ENCODE measurements at places on chromosomes 7 and 10.

DNA sequence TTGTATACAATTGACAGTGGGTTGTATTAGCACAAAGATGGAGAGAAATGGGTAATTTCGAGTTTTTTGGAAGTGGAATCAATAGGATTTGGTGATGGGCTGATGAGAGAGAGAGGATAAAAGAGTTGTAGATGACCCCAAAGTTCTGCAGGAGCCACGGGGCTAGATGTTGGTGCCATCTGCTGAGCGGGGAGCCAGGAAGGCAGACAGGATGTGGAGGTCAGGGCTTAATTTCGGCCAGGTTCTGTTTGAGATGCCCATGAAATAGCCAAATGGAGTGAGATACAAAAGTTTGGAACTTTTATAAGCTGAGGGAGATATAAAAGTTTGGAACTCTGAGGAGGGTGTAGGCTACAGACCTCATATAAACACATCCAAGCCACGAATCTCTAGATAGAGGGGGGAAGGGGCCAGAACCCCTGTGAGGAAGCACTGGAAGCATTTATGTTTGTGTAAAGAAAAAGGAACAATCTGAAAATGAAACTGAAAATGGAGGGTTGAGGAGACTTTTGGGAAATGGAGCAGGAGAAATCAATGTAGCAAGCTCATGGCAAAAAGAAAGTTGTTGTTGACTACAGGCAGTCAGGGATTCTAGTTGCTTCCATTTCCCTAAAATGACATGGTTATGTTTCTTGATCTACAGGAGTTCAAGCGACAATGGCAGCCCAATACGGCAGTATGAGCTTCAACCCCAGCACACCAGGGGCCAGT is 2.2 kb downstream of the GIMAP4 start:
- DNase-seq, result no peak

- no peak for DNase-seq
These were observed 278.1 kb upstream of the TMEM229A start for GRCh38 chr7:124310934-124311390.

DNA sequence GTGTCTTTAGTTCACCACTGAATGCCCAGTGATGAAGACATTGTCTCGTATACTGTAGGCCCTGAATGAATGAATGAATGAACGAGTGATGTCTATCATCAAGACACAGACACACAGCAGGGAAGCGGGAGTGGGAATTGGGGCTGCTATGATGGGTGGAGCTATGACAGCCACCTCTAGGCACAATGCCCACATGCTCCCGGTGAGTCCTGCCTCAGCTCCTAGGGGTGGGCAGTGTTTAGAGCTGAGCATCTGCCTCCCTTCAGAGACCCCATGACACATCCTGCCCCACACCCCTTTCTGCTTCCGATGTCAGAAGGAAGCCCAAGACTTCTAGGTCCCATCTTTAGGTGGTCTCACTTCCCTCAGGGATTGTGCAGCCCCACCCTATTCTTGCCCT is 714.1 kb downstream of the PARD3 start:
- DNase-seq, result no peak

DNA sequence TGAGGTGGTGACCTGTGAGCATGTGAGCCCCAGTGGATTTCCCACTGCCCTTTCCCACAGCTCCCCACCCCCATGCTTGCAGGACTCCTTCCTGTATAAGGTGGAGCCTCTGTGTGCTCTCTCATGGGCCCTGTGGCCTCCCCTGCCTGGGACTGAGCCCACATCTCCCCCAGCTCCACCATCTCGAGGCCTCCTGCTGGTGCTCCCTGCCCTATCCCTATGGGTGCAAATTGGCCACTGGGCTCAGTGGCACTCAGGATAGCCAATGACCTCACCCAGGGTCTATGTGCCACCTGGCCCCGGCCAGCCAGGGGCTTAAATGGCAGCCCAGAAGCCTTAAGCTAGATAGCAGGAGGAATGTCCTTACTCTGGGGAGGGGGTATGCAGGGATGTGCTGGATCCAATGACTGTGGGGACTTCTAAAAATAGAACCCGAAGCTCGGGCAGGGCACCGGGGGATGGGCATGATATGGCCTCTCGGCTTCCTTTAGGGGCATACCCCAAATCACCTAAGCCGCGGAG is 2.0 kb downstream of the LDB3 start:
- no peak for DNase-seq

GRCh38 chr7:15345216-15345615 is 216.6 kb downstream of the AGMO start:
- DNase-seq, result no peak

GRCh38 chr7:44058759-44059218 is 6.6 kb downstream of the PGAM2 start:
- DNase-seq, result no peak

GRCh38 chr7:117129521-117129955 is 176.2 kb downstream of the ST7 start:
- DNase-seq, result no peak

GRCh38 chr10:124072106-124072505 is 21.3 kb downstream of the CHST15 start:
- no peak for DNase-seq

DNA sequence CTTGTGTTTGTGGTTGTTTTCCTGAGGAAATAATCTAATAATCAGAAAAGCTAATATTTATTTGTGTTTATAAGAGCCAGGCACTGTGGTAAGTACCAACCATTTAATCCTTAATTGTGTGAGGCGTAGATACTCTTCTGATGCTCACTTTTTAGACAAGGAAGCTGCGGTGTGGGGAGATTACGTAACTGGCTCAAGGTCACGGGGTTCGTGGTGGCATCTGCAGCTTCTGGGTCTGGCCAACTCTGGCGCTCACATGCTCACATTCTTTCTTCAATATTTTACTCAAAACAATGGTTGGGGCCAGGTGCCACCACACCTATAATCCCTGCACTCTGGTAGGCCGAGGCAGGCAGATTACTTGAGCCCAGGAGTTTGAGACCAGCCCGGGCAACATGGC is 77.6 kb downstream of the RALA start:
- DNase-seq, result no peak

DNA sequence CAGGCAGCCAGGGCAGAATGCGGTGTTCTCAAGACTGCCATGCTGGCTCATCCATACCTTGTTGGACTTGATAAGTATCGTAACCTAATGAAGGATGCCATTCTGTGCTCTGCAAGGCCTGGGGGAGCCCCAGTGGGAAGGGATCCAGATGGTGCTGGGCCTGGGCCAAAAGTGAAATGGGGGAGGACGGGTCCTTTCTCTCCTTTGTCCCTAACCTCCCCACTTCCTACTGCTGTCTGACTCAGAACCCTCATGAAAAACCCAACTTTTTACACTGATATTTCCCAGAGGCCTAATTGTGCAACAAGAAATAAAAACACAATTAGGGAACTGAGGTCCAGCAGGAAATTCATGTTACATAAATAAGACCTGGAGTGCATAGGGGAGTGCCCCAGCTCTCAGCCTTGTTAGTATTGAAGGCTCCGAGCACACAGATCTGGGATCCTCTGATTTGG is 193.7 kb upstream of the SVIL start:
- no peak for DNase-seq

DNA sequence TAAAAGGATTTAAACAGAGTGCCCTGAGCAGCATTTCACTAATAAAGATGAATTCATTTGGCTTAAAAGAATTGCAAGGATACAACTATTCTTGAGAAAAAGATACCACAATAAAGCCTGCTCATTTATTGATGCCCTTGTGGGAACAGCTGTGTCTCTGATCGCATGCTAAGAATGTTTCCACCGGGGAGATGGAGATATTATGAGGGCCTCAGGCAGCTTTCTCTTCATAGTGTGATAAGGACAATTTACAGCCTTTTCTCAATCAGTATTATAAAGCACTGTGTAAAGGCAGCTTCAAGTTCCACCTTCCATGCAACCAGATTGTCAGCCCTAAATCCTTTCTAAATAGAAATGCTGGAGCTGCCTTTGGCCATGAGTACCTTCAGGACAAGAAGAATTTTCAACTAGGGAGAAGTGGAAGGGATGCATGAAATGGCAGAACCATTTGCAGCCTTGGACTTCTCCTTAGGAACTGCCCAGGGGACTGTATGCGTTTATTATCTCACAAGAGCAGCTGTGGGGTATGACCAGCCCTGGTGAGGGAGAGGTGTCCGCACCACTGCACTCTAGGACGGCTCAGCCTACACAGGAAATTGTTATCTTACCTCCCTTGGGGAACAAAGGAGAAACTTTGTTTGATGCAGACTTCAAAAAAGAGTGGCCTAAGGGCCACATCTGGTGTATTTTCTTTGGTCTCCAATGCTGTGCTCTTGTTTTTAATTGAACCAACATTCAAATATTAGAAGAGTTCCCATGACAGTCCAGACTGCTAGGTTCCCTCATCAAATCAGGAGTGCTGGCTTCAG is 116.9 kb upstream of the PCGF5 start:
- peak; percentile 11 for DNase-seq

DNA sequence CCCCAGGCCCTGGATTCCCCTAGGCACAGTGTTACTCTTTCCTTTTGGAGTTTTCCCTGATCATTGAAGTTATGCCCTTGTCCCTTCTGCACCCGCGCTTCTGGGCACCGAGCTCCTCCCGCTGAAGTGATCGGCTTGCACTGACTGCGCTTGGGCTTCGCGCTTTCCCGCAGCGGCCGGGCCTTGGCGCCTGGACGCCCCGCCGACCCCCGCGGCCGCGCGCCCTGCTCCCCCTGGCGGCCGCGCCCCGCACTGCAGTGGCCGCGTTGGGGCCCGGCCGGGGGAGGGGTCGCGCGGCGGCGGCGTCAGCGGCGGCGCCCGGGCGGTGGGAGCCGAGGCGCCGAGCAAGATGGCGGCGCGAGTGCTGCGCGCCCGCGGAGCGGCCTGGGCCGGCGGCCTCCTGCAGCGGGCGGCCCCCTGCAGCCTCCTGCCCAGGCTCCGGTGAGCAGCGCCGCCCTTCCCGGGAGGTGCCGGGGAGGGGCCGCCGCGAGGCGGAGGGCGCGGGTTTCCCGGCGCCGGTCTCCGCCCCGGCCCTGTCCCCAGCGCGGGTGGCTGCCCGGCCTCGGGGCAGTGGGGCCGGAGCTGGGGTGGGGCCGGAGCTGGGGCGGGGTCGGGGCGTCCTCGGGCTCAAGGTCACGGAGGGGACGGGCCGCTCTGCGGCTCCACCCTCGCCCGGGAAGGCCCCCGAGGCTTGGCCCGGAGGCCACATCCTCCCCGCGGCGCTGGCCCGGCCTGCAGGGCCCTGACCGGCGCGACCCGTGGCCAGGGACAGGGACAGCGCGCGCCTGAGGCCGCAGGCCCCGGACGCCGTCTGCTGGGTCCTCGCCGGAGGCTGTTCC is at the start of gene NIPSNAP2:
TSS of gene NIPSNAP2 (plus strand) at position 325 of the 839 bp plus-strand sequence. CDS start at position 350, 25 bp downstream.
- DNase-seq, result peak; percentile 69

- no peak for DNase-seq
These were observed 2.0 kb downstream of the NDUFB2 start for GRCh38 chr7:140698477-140698876.

DNA sequence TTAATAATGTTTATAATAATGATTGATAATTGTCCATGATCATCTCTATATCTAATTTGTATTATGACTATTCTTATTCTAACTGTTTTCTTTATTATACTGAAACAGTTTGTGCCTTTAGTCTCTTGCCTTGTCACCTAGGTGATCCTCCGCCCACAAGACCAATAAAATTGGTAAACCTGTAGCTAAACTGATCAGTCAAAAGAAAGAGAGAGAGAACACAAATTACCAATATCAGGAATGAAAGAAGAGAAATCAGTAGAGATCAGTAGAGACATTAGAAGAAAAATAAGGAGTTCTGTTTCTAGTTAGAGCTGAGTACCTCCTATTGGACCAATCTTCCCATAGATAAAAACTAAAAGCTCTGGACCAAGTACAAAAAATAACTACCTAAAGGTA is 6.1 kb upstream of the COA1 start:
- no peak for DNase-seq

GRCh38 chr7:141928845-141929195 is 12.6 kb downstream of the OR9A4 start:
- DNase-seq, result no peak

- DNase-seq, result no peak
These were observed 168.1 kb downstream of the ARID5B start for GRCh38 chr10:62069452-62070178.

- DNase-seq, result no peak
These were observed 59.5 kb upstream of the C1QL3 start for GRCh38 chr10:16581202-16581601.

GRCh38 chr7:116699722-116700120 is 27.7 kb downstream of the MET start:
- DNase-seq, result no peak

- DNase-seq, result no peak
These were observed 215.3 kb downstream of the DGKB start for GRCh38 chr7:14687241-14687640.

DNA sequence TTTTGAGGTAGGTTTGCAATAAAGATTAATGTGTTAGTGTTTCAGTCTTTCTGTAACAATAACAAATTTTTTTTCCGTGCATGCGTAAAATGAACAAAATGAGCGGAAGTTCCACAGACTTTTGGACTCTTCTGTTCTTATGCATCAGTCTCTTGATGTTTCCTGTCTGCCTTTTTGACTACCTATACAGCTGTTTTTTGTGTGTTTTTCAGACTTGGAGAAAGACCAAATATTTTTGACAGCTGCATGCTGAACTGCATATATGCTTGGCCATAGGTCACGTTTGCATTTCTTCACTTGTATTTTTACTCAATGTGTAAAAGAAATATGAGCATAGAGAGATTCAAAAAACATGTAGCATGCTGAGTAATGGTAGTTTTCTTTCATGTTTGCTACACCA is 119.3 kb downstream of the BBS9 start:
- no peak for DNase-seq

DNA sequence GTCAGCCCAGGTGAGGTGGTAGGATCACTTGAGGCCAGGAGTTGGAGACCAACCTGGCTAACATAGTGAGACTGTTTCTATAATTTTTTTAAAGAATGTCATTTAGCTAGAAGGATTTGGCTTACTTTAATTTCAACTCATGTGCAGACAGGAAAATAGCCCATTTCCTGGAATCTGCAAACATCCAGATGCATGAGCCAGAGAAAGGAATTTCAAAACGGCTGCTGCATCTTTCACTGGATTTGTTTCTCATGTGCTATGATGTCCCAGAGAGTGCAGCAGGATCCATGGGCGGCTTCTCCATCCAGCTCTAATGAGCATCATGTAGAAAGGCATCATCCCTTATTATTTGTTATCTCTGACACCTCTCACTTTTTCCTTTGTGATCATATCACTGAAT is 149.3 kb downstream of the GALNT17 start:
- DNase-seq, result no peak

DNA sequence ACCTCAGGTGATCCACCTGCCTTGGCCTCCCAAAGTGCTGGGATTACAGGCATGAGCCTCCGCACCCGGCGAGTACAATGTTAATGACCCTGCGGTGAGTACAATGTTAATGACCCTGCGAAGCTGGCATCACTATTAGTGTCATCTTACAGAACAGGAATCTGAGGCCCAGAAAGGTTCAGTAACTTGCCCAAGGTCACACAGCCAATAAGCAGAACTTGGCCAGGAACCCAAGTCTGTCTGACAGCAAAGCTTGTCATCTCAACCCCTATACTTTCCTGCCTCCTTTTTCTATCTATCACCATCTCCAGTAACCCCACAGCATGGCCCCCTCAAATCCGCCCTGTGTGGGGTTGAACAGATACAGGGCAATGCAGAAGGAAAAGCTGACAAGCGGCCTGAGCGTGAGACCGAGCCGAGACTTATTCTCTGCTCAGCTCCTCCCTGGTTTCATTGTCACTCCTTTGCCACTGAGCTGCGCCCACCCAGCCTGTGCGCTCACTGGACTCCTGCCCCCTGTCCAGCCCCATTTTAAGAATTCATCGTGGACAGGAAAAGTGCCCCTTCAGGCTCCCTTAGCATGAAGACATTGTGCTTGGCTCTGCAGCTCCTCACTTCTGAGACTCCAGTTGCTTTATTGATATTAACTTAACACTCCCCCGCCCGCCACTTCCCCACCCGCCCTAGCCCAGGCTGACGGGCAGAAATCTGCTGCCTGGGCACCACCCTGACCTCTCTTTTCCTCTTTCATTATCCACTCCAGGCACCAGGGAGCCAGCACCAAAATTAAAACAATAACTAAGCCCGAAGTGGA is 58.1 kb upstream of the LBX1 start:
- no peak for DNase-seq

Measured in retina (tissue), 1 donor.